ENCODE measurements at places on chromosomes 11 and 22.
A peak's percentile ranks its signal among the peaks of the same experiment; 100 is the strongest.

DNA sequence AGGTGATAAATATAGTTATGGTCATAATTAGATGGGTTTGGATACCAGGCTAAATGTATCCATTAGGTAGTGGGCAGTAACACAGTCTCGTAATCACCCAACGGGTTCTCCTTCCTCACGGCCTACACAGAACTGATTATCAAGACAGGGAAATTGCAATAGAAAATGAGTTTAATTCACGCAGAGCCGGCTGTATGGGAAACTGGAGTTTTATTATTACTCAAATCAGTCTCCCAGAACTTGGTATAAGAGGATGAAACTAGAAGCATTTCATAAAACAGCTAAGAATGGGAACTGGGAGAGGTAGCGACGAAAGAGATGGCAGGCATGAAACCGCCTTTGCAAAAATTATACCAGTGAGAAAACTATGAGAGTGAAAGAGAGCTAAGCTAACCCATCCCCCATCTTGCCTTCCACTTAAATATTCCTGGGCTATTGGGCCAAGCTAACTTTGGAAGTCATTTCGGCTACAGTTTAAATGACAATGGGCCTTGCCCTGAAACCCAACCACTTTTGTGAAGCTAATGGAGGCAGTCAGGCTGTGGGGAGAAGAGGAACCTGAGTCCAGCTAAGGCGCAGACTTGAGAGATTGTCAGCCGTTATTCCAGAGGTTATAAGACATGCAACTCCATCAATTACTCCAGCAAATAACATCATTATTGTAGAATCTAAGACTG lies 29.6 kb downstream of the CTSC start:
- DNase-seq = peak; percentile 25

- DNase-seq = no peak
Observed at GRCh38 chr11:9639985-9640384, 23.9 kb upstream of the SWAP70 start.

DNA sequence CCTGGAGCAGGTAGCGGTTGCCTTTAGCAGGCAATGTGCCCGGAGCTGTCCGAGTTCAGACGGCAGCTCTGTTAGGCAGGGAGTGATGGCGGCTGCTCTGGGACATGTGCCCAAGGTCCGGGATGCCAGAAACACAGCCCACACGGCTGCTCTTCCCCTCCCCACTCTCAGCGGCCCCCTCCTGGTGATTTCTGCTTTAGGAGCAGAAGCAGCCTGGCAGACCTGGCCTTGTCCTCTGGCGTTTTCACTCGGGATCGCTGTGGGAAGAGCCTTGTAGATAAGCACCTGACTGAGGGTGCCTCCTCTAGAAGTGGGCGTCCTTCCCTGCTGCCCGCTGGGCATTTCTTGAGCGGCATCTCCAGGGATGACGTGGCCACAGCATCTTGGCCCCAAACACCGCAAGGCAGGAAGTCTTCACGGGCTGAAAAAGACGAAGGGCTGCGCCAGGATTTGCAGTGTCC lies 392.2 kb downstream of the TBC1D22A start:
- DNase-seq = no peak

DNA sequence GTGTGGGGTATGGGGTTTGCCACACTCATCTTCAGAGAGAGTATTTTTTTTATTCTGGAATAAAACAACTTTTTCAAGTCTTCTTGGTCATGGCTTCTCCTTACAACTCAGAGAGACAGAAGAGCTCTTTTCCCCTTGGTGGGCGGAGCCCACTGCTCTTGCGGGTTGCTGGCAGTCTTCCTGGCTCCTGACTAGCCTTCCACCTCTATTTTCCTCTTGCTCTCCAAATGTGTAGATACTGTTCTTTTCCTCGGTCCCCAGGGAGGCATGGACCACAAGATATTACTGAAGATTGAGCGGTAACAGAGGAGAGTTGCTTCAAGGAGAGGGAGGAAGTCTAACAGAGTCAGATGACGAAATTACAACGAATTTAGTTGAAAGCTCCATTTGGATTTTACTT lies 210.6 kb downstream of the NTM start:
- no peak for DNase-seq

- DNase-seq = no peak
Observed at GRCh38 chr11:93524173-93524536, 19.0 kb downstream of the SMCO4 start.

GRCh38 chr22:27980424-27981148 lies 61.5 kb upstream of the PITPNB start:
- DNase-seq = peak; percentile 89

GRCh38 chr11:66130978-66131377 lies 60.9 kb downstream of the PACS1 start:
- DNase-seq = no peak

DNA sequence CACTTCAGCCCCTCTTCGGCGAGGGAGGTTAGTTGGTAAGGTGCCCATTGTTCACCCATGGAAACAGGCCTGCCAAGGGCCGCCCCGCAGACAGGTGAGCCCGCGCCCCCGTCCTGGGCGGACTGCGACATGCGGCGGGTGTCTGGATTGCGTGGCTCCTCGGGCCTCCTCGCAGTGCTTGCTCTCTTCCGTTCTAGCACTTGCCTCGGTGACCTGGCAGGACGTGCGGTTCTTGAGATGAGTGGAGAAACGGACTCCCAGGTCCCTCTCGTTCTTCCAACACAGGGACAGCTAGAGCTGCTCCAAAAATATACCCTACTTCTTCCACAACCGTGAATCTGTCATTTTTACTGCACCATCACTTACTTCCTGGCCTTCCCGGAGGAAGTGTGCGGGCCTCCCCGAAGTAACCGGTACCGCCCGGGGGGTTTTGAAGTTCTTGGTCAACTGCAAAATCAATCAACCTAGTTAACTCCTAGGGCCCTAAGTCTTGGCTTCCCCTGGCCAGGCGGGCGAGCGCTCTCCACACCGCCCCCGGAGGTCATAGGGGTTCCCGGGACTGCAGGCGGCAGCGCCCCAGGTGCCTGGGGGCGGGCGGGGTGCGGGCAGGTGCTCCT lies 745 bp upstream of the ZBTB44 start:
- DNase-seq = peak; percentile 91

GRCh38 chr11:47511917-47512316 lies 41.0 kb downstream of the CELF1 start:
- DNase-seq = no peak

DNA sequence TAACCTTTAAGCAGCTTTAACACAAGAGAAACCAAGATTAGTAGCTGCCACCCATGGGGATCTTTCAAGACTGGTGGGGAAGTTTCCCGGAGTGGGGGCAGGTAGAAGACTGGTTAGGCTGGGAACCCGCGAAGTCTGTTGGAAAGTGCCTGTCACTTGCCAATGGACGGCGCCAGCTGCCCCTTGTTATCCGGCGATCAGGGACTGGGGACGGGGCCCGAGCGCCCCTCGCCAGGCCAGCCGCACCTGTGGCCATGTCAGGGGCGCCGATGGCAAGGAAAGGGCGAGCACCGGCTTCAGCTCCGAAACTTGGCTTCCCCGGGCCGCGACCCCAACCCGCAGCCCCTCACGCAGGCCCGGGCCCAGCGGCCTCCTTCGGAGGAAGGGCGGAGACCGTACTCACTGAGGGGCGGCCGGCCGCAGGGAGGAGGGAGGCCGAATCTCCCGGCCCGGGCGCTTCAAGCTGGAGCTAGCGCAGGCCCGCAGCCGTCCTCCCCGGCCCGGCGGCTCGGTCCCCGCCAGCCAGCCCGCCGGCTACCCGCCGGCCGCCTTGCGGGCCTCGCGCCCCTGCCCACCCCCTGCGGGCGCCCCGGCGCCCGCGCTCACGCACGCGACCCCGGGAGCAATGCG lies 539 bp downstream of the EIF4ENIF1 start:
- DNase-seq = peak; percentile 87

GRCh38 chr22:35604621-35605368 lies 12.3 kb downstream of the MB start:
- no peak for DNase-seq

DNA sequence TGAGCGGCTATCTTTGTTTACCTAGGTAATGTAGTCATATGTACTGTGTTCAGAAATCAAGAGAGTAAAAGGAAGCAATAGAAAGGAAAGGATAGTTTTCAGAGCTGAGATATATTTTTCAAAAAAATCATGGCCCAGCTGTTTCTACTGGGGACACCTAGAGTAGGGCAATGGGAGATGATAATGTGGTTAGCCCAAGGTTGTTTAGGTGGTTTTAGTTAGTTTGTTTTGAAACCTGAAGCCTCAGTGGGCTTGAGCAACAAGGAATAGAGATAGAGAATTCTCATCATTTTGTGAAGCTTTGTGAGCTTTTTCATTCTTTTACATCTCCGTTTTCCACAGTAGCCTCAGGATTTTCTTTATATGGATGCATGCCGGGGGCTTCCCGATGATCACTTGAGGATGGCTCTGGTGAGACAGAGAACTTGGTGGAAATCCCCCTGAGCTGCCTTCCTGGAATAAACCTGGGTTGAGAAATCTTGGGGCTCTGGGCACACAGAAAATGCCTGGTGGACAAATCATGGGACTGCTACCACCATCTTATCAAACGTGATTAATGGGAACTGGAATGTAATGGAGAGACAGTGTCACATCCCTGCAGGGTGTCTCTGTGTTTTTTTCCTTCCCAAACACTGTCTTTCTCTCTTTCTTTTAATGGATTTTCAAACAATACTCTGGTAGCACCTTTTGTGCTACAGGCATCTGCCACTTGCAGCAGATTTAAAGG lies 49.0 kb downstream of the ARHGAP42 start:
- DNase-seq = no peak

GRCh38 chr11:69732910-69733309 lies 29.1 kb upstream of the FGF19 start:
- no peak for DNase-seq

GRCh38 chr11:118605116-118605867 lies 2.1 kb upstream of the PHLDB1 start:
- DNase-seq = peak; percentile 47

DNA sequence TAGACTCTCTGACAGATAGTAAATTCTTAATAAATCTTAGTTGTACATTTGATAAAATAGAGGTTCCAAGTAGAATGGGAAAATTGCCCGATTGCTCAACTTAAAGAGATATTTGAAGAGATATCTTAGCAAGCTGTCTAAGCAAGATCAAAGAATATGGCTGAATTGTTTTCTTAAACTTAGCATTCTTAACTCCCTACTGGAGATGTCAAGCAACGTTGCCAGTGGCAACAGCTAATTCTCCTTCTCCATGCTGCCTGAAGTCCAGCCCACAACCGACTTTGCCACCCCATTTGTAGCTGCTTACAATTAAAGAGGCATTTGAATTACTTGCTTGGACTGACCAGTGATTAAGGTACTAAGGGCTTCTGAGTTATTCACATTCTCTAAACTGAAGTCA lies 94.4 kb downstream of the FAM181B start:
- no peak for DNase-seq

DNA sequence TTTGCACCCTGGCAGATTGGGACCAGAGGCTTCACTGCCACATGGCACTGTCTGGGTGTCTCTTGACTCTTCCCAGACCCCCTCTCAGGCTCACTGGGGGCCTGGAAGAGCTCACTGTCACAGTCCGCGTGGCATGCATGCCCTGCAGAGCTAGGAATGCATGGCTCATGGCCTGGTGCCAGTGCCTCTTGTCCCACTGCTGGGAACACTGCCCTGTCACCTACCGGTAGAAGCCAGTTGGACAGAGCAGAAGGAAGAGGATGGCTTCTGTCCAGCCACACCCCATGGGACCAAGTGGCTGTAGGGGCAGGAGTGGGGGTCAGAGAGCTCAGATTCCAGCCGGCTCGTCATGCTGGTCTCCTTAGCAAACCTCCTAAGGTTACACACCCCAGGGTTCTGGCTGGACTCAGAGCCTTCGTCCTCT lies 29.7 kb downstream of the MB start:
- DNase-seq = no peak

DNA sequence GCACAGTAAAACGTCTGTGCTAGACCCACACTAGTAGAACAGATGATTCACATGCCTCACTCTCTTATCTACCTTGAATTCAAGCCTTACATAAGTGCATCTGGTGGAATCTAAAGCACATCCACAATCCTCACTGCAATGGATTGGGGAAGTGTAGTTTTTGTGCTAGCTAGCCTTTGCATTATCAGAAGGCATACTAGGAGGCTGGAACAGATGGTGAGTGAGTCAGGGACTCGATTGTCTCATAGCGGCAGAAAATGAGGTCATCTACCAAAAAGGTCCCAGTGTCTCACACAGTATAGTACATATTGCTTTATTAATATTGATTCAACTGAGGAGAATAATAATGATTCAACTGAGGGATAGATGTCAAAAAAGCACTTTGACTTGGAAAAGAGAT lies 9.3 kb downstream of the MSANTD4 start:
- DNase-seq = no peak

GRCh38 chr22:46049726-46050450 lies 72.9 kb upstream of the WNT7B start:
- DNase-seq = no peak

- peak; percentile 61 for DNase-seq
Observed at GRCh38 chr22:49415151-49415951, 412.3 kb downstream of the BRD1 start.

DNA sequence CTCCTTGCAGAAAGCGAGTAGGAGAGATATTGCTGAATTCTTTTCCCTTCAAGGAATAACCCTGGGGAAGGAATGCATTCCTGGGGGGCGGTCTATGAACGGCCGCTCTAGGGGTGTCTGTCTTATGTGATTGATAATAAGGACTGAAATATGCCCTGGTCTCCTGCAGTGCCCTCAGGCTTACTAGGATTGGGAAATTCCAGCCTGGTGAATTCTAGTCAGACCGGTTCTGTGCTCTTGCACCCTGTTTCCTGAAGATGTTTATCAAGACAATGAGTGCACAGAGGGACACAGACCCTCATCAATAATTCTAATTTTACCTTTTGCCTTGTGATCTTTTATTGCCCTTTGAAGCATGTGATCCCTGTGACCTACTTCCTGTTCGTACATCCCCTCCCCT lies 140.7 kb downstream of the LUZP2 start:
- no peak for DNase-seq

DNA sequence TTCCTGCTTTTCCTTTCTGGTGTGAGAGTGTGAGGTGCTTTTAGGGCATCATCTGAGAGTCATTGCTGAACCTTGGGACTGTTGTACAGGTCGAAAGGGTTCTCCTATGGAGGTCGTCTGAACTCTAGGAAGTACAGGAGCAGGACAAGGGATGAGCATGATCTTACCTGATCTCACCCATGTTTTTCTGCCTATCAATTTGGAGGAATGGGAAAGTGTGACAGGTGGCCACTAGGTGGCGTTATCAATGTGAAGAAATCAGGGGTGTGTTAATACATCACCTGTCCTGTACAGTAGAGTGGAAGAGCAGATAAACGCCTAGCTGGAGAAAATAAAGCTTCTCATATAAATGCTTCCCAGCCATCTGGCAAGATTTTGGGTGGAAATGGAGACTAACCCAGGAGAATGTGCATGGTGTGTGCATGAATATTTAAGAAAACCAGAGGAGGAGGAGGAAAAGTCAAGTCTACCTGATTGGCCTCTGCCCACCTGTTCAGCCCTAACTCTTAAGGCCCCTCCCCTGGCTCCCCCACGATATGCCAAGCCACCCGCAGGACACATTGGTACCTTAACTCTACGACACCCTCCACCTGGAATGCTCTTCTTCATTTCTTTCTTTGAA lies 72.0 kb upstream of the NARS2 start:
- DNase-seq = peak; percentile 72

Measured in H7 (cell line).